ENCODE measurements at places on chromosomes 1 and 21.

GRCh38 chr1:17624611-17625233, 85.2 kb downstream of the ARHGEF10L start:
- no peak for DNase-seq

DNA sequence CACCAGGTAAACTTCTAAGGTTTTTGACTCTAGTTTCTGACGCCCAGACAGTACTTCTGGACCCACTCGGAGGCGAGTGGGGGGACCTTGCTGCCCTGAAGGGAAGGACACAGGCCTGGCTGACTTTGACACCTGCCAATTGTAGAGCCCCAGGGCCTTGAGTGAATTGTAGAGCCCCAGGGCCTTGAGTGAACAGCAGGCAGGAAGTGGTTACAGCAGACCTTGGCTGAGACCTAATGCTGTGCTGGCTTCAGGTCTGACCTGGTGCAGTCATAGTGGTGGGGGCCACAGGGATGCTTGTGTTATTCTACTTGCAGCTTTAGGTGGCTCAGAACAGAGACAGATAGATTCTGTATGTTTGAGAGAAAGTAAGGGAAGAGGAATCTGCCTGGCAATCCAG, 344.3 kb downstream of the DUSP10 start:
- no peak for DNase-seq

DNA sequence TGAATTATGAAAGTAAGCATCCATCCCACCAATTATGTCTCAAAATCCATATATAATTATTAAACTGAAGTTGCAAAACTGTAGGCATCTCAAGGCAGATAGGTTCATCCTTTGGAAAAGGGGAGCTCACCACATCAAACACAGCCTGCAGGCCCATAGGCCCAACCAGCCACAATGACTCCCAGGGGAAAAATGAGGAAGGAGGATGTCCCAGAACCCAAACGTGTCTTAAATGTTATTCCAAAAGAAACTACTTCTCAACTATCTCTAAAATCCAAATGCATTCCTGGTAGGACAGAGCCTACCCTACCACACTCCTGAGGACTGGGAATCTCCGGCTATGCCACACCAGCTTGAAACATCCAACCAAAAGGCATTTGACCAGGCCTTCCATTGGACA, 12.8 kb downstream of the TIAM1 start:
- no peak for DNase-seq

DNA sequence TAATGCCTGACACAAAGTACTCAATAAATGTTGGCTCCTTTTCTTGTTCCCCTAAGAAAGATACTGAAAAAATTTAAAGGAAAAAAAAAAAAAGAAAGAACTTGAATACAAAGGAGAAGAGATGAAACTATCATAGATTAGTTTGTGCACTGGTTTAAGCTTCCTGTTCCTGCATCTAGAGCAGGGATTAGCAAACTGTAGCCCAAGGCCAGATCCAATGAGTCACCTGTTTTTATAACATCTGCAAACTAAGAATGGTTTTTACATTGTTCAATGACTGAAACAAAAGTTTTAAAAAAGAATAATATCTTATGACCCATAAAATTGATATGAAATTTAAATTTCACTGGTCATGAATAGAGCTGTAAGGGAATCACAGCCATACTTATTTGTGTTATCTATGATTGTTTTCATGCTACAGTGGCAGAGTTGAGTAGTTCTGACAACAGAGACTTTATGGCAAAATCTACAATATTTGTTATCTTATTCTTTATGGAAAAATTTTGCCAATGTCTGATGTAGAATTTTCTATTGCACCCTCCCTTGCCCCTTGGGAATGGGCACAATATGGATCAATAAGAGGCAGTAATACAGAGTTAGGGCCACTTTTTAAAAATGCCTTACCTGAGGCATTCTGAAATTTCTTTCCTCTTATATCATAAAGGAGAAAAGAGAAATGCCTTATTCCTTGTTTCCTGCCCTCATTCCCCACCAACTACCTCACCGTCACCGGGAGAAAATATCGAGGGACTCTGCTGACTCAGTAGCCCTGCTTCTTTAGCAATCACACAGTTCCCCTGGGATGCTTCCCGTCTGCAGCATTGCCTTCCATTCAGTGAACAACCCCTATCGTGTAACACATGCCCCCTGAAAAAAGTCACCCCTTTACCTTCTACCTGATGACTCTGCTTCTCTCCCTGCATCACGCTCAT, 50.6 kb downstream of the WDR64 start:
- no peak for DNase-seq

DNA sequence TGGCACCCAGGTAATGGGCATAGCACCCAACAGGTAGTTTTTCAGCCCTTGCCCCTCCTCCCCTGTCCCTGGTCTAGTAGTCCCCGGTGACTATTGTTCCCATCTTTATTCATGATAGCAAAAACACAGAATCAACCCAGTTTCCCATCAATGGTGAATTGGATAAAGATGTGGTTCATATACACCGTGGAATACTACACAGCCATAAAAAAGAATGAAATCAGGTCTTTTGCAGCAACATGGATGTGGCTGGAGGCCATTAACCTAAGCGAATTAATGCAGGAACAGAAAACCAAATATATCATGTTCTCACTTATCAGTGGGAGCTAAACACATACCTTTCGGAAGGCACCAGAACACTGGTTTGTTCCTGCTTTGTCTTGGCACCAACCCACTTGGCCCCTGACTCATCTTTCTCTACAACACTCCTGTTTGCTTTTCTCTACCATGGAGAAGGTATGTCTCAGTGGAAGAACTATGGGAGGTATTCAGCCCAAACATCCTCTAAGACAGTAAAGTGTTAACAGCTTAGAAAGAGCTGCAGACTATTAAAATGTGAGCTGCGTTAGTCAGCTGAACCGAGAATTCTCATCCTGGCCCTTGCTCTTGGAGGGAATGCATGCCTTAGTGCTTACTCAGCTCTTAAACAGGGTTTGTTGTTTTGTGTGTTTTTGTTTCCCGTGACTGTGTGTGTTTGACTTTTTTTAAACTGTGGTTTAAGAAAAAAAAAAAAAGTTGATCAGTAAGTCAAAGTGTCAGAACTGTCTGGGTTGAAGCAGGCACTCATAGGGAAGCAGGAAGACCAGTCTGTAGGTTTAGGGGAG, 203.0 kb downstream of the TOMM20 start:
- DNase-seq: no peak

GRCh38 chr1:94100129-94100784, 20.7 kb downstream of the ABCA4 start:
- no peak for DNase-seq

DNA sequence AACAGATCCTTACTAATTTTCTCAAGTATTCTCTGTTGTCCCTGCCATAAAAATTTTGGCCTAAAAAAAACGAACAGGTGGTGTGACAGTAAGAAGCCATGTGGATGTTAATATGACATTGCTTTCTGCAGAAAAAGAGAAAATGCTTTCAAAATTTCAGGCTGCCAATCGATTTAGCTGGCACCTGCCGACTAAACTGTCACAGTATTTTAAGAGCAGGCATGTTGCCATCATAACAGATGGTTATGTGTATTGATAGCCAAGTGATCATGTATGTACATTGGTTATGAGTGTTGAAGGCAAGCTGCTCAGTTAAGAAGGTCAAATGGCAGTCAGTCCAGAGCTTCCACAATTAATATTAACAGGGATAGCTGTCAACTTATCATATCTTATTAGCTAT, 1017.0 kb downstream of the MRPL39 start:
- no peak for DNase-seq

GRCh38 chr1:231116738-231117137, 45.1 kb upstream of the TRIM67 start:
- no peak for DNase-seq

- no peak for DNase-seq
Measured at GRCh38 chr21:45079351-45079750, 5.0 kb downstream of the ADARB1 start.

- DNase-seq: no peak
Measured at GRCh38 chr1:33828654-33829053, 35.2 kb upstream of the HMGB4 start.

DNA sequence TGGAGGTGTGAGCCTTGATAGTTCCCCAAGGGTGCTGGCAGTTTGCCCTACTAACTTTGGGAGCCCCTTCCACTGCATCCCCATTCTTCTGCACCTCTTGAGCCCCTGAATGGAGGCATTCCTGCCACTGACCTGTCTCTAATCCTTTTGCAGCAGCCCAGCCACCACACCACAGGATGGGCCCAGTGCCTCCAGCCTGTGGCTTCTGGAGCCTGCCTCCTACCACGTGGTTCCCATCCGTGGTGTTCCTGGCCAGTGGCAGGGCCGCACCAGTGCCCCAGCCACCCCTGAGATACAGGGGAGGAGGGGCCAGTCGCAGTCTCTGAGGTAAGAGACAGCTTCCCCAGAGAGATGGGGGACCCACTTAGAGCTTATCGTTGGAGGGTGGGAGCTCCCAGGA, 14.4 kb downstream of the INAVA start:
- DNase-seq: no peak

- DNase-seq: no peak
Measured at GRCh38 chr1:54371038-54371941, 34.9 kb downstream of the SSBP3 start.

- DNase-seq: no peak
Measured at GRCh38 chr1:53384796-53385195, 56.9 kb upstream of the LRP8 start.

GRCh38 chr1:2372551-2373490, 18.5 kb downstream of the MORN1 start:
- DNase-seq: no peak

- no peak for DNase-seq
Measured at GRCh38 chr1:119294722-119295121, 73.9 kb upstream of the HAO2 start.

DNA sequence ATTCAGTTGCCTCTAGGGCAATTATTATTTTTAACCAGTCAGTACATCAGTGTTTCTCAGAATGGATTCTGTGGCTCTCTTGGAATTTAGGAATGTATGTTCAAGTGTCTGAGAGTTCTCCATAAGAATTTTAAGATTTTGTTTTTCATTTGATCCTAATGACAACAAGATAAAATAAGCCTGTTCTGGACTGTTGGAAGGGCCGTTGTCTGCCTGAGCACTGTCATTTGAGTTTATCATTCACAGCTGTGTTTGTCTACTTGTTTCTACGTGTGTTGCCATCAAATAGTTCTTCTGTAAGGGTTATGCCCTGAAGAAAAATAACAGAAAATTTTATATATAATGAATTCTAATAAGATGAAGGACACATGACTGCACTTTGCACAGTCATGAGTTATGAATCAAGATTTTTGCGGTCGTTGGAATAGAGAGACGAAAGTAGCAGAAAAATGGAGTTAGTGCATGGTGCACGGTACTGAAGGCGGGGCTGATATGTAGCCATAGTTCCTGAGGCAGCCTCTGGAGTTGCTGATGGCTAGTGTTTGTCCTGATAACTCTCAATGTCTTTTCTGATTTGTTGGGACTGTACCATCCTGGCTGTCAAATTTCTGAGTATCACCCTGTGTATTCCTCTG, 92.5 kb downstream of the NOS1AP start:
- DNase-seq: no peak

- DNase-seq: no peak
Measured at GRCh38 chr1:187842406-187843165, 1013.8 kb downstream of the PLA2G4A start.

DNA sequence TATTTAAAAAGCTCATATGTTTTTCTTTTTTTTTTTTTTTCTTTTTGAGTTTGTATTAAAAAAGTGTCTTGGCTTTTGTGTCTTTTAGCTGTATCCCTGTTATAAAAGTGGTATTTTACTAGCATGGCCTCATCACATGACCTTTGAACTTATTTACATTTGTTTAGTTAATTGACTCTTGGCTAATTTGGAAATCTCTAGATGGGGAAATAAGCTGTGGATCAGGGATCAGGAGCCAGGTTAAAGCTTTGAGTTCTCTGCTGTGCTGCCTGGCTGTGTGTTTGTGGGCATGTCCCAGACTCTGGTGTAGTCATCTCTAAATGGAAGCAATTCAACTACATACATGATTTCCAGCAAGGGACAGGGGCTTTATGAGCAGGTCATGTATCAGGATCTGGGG, 56.5 kb downstream of the HHAT start:
- no peak for DNase-seq
